Fibroblast of lung (primary cell): ENCODE measurements at places on chromosomes 6 and 20. TPM values are rescaled to one million over a fixed set of nuclear protein-coding genes. Genes with fewer than 3 reads are reported as not detected.

- DNase-seq = peak; percentile 95
These were observed 8.1 kb upstream of the APCDD1L start for GRCh38 chr20:58523072-58523970.

DNA sequence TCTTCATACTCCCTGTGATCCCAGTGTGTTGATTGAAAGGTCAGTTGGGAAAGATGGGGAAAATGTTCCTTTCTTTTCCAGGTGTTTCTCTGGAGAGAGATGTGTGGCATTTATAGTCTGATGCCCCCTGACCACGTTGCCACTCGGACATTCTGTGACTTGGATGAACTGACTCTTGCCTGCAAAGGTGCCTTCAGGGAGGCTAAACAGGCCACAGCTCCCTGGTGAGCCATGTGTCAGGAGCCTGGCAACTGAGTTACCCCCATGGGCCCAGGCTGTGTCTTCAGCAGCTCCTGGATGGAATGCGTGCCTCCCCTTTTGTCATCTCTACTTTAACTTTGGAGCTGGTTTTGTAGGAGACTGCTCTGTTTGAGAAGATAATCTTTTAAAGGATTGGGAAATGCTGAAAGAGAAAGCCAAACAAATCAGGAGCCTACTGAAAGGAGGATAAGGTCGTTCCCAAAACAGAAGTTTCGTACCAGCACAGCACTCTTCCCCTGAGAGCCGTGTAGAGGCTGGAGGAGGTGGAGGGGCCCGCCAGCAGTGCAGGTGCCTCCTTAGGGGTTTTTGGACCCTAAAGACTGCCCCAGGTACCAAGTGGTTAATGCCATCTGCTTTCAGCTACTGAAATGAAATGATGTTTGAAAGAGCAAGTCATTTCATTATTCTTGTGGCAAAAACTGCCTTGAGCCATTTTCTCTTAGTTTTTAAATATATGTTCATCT is 322.8 kb downstream of the ZFAND3 start:
- DNase-seq = no peak

- DNase-seq = no peak
These were observed 10.6 kb downstream of the TEAD3 start for GRCh38 chr6:35486005-35486925.

DNA sequence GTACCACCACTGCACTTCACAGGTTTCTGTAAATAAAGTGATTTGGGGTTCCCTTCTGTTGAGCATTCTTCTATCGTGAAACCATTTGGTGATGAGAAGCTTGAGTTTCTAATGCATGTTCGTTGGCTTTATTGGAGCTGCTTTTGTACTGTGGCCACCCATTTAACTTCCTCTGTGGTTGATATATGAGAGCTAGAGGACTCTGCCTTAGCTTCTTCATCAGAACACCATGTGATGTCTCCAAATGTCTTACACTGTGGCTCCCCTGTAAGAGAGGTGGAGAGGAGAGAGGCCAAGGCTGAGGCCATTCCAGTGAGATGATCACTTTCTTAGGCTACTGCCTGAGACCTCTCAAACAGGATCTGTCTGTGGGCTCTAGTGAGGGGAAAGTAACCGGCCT is 114.5 kb downstream of the SLC16A10 start:
- no peak for DNase-seq

DNA sequence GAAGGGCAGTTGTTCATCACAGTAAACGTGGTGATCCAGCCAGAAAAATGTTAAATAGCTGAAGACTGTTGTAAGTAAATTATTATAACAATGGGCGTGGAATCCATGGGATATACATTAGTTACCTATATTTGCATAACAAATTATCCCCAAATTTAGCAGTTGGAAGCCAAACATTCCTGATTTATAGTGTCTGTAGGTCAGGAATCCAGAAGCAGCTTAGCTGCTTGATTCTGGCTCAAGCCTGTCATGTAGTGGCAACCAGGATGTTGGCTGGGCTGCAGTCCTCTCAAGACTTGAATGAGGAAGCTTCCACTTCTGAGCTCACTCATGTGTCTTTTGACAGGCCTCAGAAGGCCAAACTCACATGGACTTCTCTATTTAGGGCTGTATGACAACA is 6.9 kb upstream of the ADGRB3 start:
- DNase-seq = no peak

DNA sequence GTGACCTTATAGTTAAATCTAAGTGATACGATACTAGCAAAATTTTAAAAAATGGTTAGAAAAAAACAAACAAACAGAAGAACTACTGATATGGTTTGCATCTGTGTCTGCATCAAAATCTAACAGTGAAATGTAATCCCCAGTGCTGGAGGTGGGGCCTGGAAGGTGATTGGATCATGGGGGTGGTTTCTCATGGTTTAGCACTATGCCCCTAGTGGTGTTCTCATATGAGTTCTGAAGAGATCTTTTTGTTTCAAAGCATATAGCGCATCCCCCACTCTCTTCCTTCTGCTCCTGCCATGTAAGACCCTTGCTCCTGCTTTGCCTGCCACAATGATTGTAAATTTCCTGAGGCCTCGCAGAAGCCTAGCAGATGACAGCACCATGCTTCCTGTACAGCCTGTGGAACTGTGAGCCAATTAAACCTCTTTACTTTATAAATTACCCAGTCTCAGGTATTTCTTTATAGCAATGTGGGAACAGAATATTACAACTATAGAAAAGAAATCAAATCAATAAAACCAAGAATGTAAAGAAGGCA is 5.4 kb downstream of the FBXL4 start:
- no peak for DNase-seq

DNA sequence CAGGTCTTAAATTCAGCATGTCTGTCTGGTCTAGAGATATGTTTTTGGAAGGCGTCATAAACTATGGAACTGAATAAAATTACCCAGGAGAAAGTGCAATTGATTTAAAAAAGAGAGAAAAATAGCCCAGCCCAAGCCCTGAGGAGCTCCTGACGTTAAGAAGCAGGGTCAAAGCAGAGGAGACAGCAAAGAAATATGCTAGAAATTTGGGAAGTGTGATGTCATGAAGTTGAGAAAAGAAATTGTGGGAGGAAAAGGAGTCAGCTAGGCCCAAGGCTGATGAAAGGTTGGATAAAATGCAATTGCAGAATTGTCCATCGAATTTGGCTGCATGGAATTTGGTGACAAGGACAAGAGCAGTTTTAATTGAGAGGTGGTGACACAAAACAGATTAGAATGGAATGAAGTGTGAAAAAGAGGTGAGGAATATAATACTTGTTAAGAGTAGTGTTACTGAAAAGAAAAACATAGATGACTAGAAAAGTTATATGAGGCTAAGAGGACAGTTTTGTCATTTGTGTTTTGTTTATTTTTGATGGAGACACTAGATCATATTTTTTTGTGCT is 381.6 kb downstream of the LAMA2 start:
- peak; percentile 38 for DNase-seq

PROKR2 gene
- not detected in 2 replicates for polyA plus RNA-seq

FBXL4 gene
- polyA plus RNA-seq = 11.9 and 18.1 TPM in 2 replicates

SMLR1 gene
- polyA plus RNA-seq = not detected in 2 replicates

DNA sequence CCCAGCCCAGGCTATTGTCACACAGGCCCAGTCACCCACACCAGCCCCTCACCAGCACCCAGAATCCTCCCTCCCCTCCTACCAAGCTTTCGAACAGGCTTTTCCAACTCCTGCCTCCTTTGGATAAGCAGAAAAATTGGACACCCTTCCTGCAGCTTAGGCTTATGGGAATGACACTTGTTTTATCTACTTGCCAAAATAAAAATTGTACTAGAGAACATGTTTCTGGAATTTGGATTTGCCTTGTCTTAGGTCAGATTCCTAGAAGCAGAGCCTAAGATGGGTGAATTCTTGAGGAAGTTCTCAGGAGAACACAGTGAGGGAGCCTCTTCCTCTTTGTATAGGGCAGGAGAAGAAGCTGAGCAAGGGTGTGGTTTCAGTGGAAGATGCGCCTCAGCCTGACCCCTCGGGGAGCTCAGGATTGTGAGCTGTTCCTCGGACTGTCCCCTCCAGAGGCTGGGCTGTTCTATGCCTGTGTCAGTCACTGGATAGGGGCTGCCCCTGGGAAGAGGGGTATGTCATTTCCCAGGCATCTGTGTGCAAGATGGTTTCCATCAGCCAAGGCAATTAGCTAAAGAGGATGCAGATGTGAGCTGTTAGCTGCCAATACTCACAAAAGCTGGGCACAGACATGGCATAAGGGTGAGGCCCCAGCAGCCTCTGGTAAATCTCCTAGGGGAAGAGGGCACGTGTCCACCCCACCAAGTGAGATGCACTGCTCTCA is 33.9 kb downstream of the ITPR3 start:
- DNase-seq = no peak

- DNase-seq = no peak
These were observed 18.5 kb downstream of the CITED2 start for GRCh38 chr6:139355777-139356445.

HEY2 gene
- polyA plus RNA-seq = not detected in 2 replicates

TCF19 gene
- 7.2 and 20.7 TPM in 2 replicates for polyA plus RNA-seq

GRCh38 chr6:63452125-63452524 is 120.2 kb upstream of the LOC128125822 start:
- DNase-seq = no peak

MAP7 gene
- polyA plus RNA-seq = 0.34 and 0.40 TPM in 2 replicates

- peak; percentile 58 for DNase-seq
These were observed 679.5 kb upstream of the NRSN1 start for GRCh38 chr6:23446469-23446967.

DNA sequence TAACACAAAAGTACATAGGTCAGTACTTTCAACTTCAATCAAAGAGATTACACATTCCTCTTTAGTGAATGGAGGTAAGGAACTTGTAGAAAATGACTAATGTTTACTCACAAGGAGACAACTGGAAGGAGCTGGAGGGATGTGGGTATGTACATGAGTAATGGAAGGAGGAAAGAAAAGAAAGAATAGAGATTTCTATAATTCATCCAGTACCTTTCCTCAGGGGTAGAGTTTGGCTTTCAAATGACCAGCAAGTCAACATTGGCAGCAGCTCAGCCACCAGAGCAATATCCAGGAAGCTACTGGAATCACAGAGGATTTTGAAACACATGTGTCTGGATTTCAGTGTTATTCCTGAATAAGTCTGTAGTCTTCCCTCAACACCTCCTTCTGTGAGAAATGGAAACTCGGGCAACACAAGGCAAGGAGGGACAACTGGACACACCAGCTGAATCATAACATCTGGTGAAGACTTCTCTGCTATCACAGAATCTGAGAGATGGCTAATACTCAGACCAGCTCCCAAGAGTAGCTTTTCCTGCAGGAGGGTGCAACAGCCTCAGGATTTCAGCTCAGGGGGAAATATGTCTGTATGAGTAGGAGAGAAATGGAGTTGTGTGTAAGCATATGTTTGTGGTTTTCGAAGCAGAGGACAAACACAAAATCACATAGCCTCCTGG is 98.8 kb downstream of the HAO1 start:
- DNase-seq = peak; percentile 89

GRCh38 chr6:63538550-63538949 is 33.7 kb upstream of the LOC128125822 start:
- DNase-seq = no peak

IL20RA gene
- polyA plus RNA-seq = 0.10 and 0.43 TPM in 2 replicates

HS3ST5 gene
- polyA plus RNA-seq = 0.02 TPM in 1 of 2 replicates, not detected in the other

CGAS gene
- polyA plus RNA-seq = 1.6 and 2.7 TPM in 2 replicates

DNA sequence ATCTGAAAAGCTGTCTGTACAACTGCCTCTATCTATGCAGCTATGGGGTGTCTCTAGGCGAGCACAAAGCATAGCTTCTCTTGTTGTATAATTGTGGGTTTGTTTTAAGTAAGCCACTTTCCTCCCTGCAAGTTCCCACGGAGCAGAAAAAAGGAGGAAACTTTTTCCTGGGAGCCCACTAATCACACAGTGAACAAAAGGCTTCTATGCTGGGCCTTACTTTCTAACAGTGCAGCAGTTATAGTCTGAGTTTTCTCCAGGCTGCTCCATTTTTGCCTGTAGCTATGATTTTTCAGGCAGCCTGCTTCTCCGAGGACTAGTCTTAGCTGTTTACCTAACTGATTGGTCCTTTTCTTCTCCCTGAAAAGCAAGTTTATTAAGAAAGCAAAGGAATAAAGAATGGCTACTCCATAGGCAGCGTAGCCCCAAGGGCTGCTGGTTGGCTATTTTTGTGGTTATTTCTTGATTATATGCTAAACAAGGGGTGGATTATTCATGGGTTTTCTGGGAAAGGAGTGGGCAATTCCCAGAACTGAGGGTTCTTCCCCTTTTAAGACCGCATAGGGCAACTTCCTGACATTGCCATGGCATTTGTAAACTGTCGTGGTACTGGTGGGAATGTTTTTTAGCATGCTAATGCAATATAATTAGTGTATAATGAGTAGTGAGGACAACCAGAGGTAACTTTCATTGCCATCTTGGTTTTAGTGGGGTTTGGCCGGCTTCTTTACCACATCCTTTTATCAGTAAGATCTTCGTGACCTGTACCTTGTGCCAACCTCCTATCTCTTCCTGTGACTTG is 84.3 kb downstream of the OPRM1 start:
- no peak for DNase-seq

DNA sequence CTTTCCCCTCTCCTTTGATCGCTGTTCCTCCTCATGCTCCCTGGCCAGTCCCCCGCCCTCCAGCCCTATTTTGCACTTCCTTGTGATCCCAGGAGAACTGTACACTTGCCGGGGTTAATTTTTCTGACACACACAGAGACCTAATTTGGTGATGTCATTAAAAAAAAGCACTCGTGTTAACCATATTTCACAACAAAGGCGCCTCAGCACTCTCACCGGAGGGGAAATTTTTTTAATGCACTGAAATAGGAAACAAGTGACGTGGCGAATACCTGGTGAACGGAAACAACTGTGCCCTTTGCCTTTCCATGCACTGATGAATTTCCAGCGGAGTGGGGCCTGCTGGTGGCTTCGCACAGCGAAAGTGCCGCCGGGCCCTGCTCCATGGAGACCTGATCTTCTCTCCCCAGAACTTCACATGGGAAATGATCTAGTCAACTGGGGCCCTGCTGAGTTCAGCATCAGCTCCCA is 53.9 kb upstream of the TAGAP start:
- DNase-seq = no peak

PGC gene
- not detected in 2 replicates for polyA plus RNA-seq

OPRM1 gene
- polyA plus RNA-seq = not detected in 2 replicates

- no peak for DNase-seq
These were observed 19.4 kb upstream of the REPS1 start for GRCh38 chr6:139007428-139007827.

GRCh38 chr20:6733965-6734364 is 33.5 kb upstream of the BMP2 start:
- DNase-seq = no peak

TCF21 gene
- 13.5 and 20.5 TPM in 2 replicates for polyA plus RNA-seq

DNA sequence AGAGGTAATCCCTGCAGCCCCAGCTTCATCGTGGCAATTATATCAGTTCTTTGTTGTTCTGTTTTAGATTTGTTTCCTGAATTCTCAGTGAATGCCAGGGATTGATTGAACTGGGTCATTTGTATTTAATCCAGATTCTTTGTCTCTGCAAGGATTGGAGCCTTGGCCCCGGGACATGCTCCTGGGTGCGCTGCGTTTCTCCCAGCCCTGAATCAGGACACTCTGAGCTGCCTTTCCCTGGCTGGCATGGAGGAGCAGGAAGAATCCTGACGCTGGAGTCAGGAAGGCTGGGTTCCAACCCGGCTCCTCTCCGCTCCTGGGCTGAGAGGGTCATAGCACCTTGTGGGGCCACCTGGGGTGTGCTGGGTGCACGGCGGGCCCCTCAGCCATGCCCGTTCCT is 545.6 kb downstream of the QKI start:
- no peak for DNase-seq

ASIP gene
- not detected in 2 replicates for polyA plus RNA-seq

GRCh38 chr6:10599046-10599445 is 77.9 kb downstream of the GCNT2 start:
- no peak for DNase-seq

MYB gene
- polyA plus RNA-seq = 0.16 and 0.35 TPM in 2 replicates

TREML2 gene
- polyA plus RNA-seq = not detected in 2 replicates

- DNase-seq = peak; percentile 92
These were observed 177.7 kb upstream of the MCHR2 start for GRCh38 chr6:100171533-100172321.
